ENCODE measurements at places on chromosomes 5 and 9. TPM values are rescaled to one million over a fixed set of nuclear protein-coding genes. Genes with fewer than 3 reads are reported as not detected.

DNA sequence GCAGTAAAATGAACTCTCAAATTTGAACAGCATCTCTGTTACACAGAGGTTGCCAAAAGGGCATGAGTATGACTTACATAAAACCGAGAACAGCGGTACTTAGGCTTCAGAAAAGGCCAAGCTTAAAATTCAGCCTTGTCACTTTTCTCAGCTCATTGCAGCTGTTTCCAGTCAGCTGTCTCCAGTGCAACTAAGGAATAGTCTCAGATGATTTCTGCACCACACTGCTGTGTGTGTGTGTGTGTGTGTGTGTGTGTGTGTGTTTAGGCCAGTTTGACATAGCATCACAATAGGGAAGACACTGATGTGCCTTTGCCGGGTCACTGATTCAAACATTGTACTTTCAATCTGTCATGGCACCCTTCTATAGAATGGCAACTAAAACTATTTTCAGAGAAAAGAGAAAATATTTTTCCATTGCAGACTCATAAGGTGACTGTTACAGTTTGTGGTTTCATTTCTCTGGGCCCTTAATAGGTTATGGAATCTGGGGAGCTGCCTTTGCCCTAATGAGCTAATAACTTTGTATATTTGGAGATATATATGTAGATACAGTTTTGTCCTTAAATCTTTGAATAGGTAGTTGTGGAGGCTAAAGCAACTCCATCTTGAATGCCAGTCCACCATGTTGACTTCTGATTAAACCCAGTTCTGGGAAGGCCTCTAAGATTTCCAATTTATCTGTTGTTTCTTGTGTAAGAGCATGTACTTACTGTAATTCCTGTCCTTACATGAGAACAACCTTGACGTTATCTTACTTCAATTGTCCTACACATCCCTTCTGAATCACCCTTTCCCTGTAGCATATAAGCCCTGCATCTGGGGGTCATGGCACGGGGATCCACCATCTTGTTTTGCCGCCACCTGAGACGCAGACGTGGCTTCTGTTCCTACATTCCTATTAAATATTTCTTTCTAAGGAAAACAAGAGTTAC, 4.5 kb downstream of the LSM11 start:
- no peak for DNase-seq

SEMA5A gene
- total RNA-seq = 12.0 TPM

DNA sequence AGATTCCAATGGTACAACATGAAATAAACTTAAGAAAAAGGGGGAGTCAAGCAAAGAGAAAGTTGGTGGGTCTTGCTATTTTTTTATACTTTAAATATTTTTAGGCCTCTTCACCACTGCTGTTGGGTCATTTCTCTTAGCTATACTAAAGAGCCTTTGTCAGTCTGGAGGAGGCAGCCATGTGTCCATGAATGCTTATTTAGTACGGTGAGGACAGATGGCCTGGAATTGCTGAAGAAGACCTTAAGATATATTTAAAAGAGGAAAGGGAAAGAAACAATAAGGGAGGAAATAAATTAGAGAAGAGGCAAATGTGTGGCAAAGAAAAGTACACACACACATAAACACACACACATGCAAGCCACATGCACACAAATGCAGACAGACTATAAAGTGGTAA, 560.5 kb upstream of the MEF2C start:
- peak; percentile 23 for DNase-seq

GRCh38 chr5:112584781-112585180, 152.9 kb upstream of the APC start:
- DNase-seq = no peak

GRCh38 chr9:15374310-15374709, 48.4 kb upstream of the SNAPC3 start:
- no peak for DNase-seq

DNA sequence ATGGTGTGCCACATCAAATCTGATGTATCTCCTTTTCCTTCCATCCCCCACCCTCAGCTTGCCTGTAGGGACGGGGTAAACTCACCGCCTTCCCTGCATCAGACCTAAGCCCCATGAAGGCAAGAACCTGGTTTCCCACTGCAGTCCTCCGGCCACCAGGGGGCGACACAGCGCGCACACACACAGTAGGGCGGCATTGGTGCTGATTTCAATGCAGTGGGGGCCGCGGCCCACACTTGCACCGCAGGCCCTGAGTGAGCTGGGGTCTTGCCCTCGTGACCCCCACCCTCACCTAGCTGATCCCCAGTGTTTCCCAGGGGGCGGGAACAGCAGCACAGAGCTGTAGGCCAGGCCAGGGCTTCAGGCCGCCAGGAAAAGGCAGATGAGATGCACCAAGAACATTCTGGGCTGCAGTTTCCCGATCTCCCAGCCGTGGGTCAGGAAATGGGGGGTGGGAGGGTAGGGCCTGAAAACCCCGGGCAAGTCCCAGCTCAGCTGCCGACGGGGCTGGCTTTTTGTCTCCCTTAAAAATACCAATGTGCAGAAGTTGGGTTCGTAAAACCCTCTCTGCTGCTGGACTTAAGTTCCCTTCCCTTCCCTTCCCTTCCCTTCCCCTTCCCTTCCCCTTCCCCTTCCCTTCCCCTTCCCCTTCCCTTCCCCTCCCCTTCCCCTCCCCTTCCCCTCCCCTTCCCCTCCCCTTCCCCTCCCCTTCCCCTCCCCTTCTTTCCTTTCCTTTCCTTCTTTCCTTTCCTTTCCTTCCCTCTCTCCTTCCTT, 19.5 kb downstream of the FAM163B start:
- DNase-seq = no peak

Measured in RPMI7951 (cell line).